ENCODE measurements at places on chromosomes 2 and 18.

- DNase-seq: no peak
Observed at GRCh38 chr2:96156926-96157648, 11.8 kb upstream of the DUSP2 start.

DNA sequence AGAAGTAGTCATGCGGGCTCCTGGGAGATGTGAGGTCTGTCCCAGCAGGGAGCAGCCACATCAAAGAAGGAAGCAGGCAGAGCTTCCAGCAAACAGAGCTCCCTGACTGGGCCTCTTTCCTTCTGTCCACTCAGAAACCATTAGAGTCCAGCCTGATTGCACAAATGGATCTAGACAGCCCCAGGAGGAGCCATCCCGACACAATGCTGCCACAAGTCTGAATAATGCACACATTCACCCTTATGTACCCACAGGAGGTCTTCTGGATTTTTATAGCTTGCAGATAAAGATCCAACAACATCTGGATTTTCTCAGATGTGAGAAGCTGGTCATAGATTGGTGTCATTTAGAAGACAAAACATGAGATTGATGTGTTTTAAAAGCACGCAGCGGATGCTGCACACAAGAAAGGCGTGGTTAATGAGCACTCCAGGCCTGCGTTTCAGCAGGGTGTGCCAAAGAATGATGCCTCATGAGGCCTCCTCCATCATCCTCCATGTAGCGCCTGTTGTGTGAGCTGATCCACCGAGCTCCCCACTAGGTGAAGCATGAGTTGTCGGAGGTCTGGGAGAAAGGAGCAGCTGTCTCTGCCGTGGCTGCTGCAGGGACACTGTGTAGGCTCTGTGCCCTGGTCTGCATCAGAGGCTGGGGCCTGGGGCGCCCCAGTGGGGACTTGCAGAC, 60.6 kb downstream of the MTCL1 start:
- no peak for DNase-seq

- no peak for DNase-seq
Observed at GRCh38 chr18:28581521-28582071, 404.7 kb upstream of the CDH2 start.

- DNase-seq: no peak
Observed at GRCh38 chr2:54680397-54681041, 42.9 kb upstream of the EML6 start.

DNA sequence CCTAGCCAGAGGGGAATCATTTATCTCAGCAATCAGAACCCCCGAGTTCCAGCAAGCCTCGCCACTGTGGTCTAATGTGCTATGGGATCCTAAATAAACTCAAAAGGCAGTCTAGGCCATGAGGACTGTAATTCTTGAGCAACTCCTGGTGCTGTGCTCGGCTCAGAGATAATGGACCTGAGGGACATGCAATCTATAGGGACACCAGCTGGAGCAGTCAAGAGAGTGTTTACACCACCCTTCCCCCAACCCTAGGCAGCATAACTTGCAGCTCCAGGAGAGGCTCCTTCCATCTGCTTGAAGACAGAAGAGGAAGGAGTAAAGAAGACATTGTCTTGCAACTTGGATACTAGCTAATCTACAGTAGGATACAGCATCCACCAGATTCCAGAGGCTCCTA, 225.5 kb upstream of the KLHL14 start:
- DNase-seq: no peak

DNA sequence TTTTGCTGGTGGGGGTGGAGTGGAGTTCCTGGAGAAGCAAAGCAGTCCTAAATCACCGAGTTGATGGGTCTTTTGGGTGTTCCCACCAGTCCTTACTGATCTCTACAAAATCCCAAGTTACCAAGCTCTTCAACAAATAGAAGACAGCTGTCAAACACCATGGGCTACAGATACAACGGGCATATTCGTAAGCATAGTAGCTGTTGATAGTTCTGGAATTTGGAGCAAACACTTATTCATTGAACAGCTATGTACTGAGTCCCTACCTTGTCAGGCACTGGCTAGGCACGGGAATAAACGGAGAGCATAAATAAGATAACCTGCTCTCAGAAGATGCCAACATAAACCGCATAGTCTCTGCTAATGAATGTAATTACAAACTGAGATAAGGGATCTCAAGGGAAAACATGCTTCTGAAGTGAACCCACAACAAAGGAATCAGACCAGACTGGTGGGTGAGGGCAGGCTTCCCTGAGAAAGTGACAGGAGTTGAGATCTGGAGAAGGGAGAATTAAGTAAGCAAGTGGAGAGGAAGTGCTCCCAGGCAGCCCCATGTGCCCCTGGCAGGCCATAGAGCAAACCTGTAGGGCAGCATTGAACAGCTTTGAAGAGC, 947 bp upstream of the ANKRD44 start:
- DNase-seq: peak; percentile 50

GRCh38 chr2:174836377-174836994, 72.2 kb upstream of the CHRNA1 start:
- DNase-seq: peak; percentile 90

GRCh38 chr18:77866351-77866750, 616.7 kb downstream of the GALR1 start:
- no peak for DNase-seq

GRCh38 chr2:105373344-105373781, 25.5 kb downstream of the FHL2 start:
- DNase-seq: no peak

- DNase-seq: peak; percentile 23
Observed at GRCh38 chr18:59848002-59848401, 51.8 kb upstream of the PMAIP1 start.

DNA sequence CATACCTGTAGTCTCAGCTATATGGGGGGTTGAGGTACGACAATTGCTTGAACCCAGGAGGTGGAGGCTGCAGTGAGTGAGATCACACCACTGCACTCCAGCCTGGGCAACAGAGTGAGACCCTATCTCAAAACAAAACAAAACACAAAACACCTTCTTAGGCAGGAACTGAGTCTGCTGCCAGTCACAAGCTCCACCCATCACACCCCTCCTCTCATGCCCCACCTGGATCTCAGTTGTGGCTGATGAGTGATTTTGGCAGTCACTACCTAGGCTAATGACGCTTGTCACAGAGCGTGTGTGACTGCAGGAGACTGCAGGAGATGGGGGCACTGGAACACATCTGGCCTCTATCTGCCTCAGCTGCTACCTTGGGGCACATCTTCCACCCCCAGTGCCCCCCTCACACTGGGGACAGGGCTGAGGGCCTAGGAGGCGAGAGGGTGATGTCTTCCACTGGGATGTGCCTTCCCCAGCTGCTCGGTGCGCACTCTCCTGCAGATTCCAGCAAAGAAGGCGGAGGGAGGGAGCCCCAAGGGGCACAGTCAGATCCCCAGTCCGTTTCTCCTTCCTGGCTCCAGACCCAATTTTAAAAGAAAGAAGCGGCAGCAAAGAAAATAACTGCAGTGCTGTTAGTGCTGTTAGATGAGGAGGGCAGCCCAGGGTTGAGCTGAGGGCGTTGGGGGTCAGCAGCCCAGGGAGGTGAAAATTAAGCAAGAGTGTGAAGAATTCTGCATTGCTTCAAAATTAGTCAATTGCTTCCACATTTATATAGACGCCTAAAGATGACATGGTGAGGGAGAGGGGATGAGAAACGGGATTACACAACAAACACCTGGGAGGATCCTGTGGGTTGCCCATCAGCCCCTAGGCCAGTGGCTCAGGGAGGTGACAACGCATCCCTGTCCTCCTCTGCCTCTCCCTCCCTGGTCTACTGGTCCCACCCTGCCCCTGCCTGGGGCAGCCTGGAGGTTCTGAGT, 143.6 kb upstream of the HAAO start:
- peak; percentile 63 for DNase-seq

DNA sequence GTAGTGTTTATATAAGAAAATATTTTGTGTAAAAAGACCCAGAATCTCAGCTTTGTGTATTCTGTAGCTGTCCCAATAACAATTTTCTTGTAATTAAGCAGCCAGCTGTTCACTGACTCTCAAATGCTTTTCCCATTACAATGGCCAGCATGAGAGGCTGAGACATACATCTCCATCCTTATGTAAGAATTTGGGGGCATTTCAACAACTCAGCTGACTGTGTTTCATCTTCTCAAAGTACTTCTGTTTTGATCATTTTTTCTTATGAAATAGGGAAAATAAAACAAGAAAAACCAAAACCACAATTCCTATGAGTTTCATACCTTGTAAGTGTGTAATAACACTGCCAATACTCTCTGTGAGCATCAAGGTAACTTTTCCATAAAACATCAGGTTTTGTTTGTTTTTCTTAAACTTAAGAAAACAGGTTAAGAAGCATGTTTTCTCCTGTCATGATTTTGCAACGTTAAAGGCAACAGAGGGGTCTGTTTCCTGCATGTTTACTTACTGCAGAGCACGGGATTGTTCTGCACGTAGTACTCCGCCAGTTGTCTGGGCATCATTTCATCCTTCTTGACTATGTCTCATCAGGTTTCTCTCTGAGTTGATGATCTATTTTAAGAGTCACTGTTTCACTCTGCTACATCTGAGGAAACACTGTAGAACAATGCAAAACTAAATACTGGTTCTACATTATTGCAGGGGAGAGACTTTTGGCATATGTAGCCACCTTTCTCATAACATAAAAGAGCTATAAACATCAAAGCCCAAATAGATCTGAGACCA, 62.9 kb upstream of the CYRIA start:
- no peak for DNase-seq

- peak; percentile 42 for DNase-seq
Observed at GRCh38 chr2:149330127-149331022, at the start of gene LYPD6. Gene LYPD6, plus strand, starts transcription at chr2:149330587. Its CDS starts 107,122 bp downstream, at chr2:149437709.

DNA sequence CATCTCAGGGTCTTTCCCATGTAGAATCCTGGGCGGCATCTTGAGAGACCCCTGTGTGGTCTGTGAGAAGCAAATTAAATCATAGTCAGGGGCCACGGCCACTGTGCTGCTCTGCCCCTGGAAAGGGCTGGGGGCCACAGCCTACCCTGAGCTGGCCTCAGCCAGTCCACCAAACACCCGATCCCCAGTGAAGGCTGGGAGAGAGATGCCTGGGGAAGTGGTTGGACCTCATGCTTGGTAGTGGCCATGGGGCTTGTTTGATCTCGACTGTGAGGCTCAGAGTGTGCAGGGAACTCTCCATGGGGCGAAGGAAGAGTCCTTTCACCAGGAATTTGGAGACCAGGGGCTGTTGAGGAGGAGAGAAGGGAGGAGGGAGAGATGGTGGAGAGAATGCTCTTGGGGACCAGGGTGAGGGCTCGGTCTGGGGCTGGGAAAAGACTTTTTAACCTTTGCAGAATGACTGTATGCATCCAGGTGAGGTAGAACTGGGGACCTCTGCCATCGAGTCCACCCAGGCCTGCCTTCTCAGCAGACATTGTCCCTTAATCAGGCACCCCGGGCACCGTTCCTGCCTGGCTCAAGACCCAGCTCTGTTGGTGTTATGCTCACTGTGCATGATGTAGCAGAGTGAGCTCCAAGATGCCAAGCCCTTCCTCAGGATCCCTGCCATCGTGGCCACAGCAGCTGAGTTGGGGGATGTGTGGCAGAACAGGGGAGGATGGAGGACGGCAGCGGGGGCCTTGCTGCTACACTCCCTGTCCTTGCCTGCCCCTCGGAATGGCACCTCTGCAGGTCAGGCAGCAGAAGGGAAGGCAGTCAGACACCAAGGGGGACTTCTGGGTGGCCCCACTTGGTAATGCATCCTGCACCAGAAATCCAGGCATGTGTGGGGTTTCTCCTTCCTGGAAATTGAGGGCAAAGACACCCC, 249.9 kb downstream of the DYSF start:
- DNase-seq: no peak

GRCh38 chr2:210528716-210529115, 27.7 kb upstream of the CPS1 start:
- DNase-seq: no peak

- no peak for DNase-seq
Observed at GRCh38 chr2:85330839-85331636, 3.2 kb upstream of the TGOLN2 start.

DNA sequence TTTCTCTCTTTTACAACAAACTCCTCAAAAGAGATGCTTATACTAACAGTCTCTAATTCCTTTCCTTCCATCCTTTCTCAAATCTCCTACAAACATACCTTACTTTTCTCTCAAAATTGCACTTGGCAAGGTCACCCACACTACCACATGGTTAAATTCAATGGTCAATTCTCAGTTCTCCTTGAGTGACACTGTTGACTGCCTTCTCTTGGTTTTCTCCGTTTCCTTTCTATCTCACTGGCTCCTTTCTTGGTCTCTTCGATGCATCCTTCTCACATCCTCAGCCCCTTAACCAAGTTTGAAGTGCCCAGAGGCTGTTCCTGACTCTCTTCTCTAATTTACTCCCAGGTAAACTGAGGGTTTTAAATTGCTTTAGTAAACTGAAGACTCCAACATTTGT, 12.5 kb downstream of the C1D start:
- DNase-seq: no peak

- no peak for DNase-seq
Observed at GRCh38 chr18:24443870-24444269, 16.6 kb upstream of the HRH4 start.

DNA sequence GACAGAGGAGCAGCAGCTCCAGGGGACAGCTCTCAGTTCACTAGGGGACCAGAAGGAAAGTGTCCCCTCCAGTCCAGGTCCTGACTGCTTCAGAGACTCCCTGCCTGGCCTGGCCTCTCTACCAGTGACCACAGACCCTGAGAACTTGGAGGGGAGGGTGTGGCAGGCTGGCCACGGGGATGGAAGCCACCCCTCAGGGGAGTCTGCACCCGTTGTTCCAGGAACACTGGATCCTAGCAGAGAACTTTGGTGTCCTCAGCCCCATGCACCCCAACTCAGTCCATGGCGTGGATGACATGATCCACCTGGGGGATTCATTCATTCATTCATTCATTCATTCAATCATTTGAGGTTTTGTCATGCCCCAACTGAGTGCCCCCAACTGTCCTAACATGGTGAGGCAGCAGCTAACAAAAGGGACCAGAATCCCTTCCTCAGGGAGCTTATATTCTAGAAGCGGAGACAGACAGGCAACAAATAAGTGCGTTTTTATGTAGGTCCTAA, 31.9 kb downstream of the MYO7B start:
- no peak for DNase-seq

DNA sequence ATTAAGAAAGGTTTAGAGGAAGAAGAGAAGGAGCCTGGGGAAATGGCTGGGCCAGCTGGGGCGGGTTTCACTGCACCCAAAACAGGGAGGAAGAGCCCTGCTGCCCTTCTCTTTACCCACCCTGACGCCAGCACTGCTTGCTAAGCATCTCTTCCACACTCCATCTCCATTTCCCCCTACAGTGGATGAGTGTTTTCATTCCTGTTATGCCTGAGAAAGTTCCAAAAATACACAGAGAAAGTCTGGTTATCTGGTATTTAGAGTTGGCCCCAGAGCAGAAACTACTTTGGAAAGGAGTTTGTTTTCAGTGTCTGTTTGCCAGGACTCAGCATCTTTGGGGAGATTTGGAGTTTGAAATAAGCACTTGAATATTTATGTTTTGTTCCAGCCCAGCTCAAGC, 451.0 kb downstream of the SLC4A3 start:
- DNase-seq: no peak

GRCh38 chr2:96464651-96465050, 40.5 kb downstream of the NEURL3 start:
- no peak for DNase-seq

- no peak for DNase-seq
Observed at GRCh38 chr2:26268213-26268612, 23.5 kb downstream of the HADHB start.

- DNase-seq: no peak
Observed at GRCh38 chr2:34912084-34912483, 1313.0 kb upstream of the FAM98A start.
